Neural crest cell (in vitro differentiated cells): ENCODE measurements at places on chromosomes 1 and 21. TPM values are rescaled to one million over a fixed set of nuclear protein-coding genes. Genes with fewer than 3 reads are reported as not detected.

GRCh38 chr1:45723248-45723930 is 27.1 kb downstream of the IPP start:
- no peak for DNase-seq

GRCh38 chr1:35229587-35230360 is 36.8 kb upstream of the SFPQ start:
- DNase-seq, result no peak

DNA sequence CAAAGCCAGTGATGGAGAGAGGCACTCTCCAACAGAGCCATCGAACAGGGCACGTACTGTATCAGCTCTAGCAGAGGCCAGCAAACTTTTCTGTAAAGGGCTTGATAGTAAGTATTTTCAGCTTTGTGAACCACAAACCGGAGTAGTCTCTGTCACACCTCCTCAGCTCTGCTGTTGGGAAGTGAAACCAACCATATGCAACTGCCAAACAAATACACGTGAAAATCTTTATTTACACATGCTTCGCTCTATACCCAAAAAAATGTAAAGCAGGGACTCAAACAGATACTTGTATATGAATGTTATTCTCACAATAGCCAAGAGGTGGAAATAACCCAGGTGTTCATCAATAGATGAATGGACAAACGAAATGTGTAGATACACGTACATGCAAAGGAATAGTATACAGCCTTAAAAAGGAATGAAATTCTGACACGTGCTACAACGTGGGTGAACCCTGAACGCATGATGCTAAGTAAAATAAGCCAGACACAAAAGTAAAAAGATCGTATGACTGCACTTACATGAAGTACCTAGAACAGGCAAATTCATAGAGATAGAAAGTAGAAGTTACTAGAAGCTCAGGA is 39.0 kb downstream of the SETD4 start:
- no peak for DNase-seq

- DNase-seq, result no peak
Measured at GRCh38 chr1:207836591-207837347, 74.2 kb downstream of the CD34 start.

DNA sequence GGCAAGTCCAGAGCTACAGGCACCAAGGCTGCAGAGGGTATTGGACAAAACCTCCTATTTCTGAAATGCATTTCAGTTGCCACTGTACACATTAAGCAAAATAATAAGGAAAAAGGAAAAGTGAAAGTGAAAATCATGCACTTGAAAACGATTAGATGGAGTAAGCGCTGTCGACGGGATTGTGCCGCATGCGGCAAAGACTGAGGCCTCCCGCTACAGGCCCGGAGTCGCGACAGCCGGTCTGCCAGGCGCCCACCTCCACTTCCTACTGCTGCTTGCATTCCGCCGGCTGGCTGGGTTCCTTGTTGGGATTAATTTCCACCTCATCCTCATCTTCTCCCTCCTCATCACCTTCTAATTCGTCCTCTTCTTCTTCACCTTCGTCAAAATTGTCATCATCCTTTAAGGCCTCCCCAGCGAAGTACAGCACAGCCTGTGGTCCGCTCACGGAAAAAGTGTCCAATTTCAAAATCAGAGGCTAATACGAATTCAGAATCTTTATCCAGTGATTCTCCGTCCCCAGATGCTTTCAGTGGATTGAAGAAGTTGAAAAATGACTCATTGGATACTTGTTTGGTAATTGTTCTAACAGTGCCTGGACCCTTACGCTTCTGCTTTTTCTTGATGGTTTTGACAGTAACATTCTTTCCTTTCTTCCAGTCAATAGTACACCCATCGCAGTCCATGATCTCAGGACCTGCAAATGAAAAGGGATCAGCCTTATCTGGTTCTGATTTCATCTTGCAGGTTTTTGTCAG is 38.0 kb downstream of the CD58 start:
- DNase-seq, result no peak

GRCh38 chr1:153801028-153801625 is 25.9 kb downstream of the SLC27A3 start:
- DNase-seq, result no peak

- no peak for DNase-seq
Measured at GRCh38 chr1:55716610-55717009, 501.4 kb upstream of the USP24 start.

- DNase-seq, result no peak
Measured at GRCh38 chr1:200673952-200674823, 4.5 kb upstream of the DDX59 start.

- DNase-seq, result no peak
Measured at GRCh38 chr1:86085741-86086409, 70.7 kb downstream of the COL24A1 start.

GRCh38 chr1:9121496-9122409 is 7.1 kb downstream of the GPR157 start:
- no peak for DNase-seq

GRCh38 chr1:34758751-34759150 is 789 bp upstream of the GJB4 start:
- DNase-seq, result no peak

- no peak for DNase-seq
Measured at GRCh38 chr1:225415307-225415706, 12.5 kb downstream of the LBR start.

GRCh38 chr1:213120386-213120785 is 69.3 kb downstream of the RPS6KC1 start:
- DNase-seq, result no peak

DNA sequence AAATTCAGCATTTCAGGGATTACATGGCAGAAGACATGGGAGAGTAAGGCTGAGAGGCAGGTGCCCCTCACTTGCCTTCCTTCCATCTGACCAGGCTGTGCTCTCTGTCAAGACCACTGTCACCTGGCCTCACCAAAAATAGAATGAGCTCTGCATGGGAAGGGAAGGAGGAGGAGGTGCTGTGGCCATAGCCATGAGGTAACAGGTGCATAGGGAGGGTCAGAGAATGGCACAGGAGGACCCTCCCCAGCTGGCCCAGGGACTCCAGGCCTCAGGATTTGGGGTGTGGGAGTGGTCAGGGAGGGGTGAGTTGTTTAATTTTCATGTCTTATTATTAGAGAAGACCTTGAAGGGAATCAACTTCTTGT is 192.3 kb downstream of the FCRL5 start:
- DNase-seq, result no peak

GRCh38 chr1:158324395-158324794 is 6.9 kb downstream of the CD1B start:
- DNase-seq, result no peak

- no peak for DNase-seq
Measured at GRCh38 chr1:7002728-7003127, 217.5 kb downstream of the CAMTA1 start.

DNA sequence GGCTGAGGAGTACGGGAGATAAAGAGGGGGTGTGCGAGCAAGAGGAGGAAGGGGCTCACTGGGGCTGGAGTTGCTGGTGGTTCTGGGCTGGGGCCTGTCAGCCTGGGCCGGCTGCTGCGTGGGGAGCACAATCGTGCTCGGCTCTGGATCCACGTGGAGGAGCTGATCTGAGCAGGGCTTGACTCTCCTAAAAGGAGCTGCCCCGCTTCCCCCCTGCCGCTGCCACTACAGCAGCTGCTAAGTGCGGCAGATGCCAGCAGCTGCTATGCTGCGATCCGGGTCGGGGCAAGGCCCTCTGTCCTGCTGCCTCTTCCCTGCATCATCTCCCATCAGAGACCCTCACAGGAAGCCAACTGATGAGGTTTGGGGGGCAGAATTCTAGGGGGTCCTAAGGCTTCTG is 165.9 kb downstream of the PCBP3 start:
- no peak for DNase-seq

GRCh38 chr1:75520862-75521475 is 89.9 kb downstream of the SLC44A5 start:
- no peak for DNase-seq

DNA sequence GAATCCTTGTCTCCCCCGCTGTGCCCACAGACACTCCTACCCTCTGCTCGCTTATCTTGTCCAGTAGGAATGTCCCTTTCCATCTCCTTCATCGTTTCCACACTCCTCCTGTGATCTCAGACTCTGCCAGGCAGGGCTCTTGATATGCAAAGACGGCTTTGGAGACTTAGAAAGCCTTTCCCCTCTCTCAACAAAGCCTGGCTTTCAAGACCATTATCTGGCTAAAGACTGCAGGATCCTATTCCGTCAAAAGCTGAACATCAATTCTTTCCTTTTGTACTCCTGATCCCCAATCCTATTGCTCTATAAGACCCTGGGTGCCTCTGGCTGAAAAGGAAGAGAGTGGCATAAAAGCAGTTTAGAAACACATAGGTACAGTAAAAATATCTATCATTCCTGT is 63.9 kb downstream of the SDC3 start:
- DNase-seq, result no peak

DNA sequence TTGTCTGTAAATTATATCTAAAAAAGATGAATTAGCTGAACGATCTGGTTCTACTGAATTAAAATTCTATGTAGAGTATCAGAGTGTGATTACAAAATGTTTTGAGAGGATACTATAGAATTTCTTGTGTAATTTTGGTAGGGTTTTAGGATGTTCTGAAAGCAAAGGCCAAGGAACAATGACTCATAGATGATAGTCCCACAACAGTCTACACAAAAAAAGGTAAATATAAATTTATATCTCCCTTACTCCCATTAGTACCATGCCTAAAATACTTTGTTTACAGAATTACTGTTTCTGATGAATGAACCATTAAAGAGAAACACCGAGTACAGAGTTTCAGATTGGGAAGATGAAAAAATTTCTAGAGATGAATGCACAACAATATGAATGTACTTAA is 9.5 kb downstream of the EDEM3 start:
- DNase-seq, result no peak

DNA sequence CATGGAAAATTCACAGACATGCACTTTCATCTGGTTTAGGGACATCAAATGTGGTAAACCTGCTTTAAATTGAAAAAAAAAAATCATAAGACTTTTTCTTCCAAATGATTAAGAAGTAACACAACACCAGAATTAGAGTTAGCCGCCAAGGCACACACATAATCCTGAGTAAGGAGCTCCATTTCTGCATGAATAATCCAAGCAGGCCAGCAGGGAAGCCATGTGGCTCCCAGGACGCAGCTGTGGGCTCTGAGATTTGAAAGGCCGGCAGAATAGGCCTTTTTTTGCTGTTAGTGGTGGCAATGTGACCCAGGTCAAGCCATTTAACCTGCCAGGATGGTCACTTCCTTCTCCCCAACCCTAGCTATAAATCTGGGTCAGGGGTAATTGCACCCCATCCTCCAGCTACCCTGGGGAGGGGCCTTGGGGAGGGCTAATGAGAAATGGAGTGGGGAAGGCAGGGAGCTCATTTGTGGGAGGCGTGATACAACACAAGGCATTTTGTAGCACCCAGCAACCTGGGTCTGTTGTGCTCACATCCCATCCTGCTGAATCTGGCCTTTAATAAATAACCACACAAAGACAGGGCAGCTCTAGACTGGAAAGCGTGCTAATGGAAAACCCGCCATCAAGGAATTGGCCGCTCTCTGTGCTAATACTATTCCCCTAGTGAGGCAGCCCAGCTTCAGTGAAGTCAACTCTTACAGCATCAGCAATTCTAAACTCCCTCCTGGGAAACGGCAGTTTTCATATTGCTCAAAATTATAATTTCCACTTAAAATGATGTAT is 178.5 kb downstream of the RHOU start:
- DNase-seq, result peak; percentile 15

- no peak for DNase-seq
Measured at GRCh38 chr1:110538075-110538474, 19.1 kb upstream of the KCNA10 start.

GRCh38 chr1:4563586-4563985 is 90.8 kb upstream of the AJAP1 start:
- DNase-seq, result no peak

- no peak for DNase-seq
Measured at GRCh38 chr1:216960716-216961115, 237.5 kb upstream of the ESRRG start.

DNA sequence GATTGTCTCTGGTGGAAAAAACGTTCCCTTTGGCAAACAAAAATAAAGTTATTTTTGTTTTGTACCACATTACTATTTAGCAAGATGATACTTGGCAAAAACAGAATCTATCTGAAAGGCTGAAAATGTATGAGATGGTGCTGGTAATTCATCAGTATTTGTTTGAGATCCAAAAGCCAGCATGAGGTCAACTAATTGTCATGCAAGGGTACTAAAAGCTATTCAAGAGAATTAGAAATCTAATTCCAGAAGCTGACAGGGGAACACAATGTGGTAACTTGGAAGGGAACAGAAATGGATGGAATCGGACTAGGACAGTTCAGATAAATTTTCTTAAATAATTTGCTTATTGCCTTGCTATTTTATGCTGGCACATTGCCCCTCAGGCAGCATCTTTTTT is 263.8 kb downstream of the KCNT2 start:
- no peak for DNase-seq

DNA sequence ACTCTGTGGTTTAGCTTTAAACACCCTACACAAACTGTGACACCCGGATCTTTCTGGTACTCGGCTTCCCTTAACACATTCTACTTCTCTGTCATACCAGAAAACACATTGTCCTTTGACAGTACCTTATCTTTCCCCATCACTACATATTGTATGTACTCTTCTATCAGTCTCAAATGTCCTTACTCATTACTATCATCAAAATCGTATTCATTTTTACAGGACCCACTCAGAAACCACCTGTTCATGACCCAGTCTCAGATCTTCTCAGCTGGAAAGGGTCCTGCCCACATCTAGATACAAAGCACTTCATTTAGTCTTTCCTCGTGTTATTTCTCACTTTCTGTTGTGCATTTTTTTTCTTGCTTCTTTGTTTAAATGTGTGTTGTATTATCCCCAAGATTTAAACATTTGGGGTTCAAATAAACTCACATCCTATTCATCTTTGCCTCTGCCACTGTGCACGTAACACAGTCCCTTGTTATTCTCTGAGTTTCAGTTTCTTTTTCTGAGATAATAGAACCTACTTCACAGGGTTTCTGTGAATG is 27.7 kb downstream of the CD34 start:
- no peak for DNase-seq

GRCh38 chr1:164764333-164764732 is 205.3 kb downstream of the PBX1 start:
- no peak for DNase-seq

The AGT gene
- 0.16 and 0.26 TPM in 2 replicates for total RNA-seq

The PTAFR gene
- total RNA-seq, result 0.25 and 0.28 TPM in 2 replicates

The TIE1 gene
- 2.2 and 2.8 TPM in 2 replicates for total RNA-seq

The KIF26B gene
- 5.7 and 6.2 TPM in 2 replicates for total RNA-seq

The GBP7 gene
- total RNA-seq, result not detected in 2 replicates

The TMEM125 gene
- total RNA-seq, result 0.14 TPM in 1 of 2 replicates, not detected in the other

The MTARC1 gene
- 28.3 and 28.5 TPM in 2 replicates for total RNA-seq

The PRAMEF17 gene
- total RNA-seq, result not detected in 2 replicates

The SLC45A1 gene
- total RNA-seq, result 2.5 TPM in 2 replicates

The AK4 gene
- total RNA-seq, result 10.5 and 12.0 TPM in 2 replicates

The DPYD gene
- total RNA-seq, result 5.9 and 7.3 TPM in 2 replicates

The TMEM9 gene
- 78.1 and 89.4 TPM in 2 replicates for total RNA-seq
